ENCODE measurements at places on chromosomes 2 and 18.

- no peak for DNase-seq
These were observed 174.2 kb downstream of the WDR7 start for GRCh38 chr18:56825321-56825720.

GRCh38 chr2:74843433-74843832 is 9.5 kb downstream of the HK2 start:
- no peak for DNase-seq

GRCh38 chr2:72727356-72727755 is 98.5 kb downstream of the EXOC6B start:
- DNase-seq, result no peak

- DNase-seq, result no peak
These were observed 19.5 kb downstream of the CXCR4 start for GRCh38 chr2:136098441-136098840.

GRCh38 chr2:8607606-8608005 is 74.2 kb upstream of the ID2 start:
- DNase-seq, result no peak

GRCh38 chr2:197156771-197157170 is 153.8 kb downstream of the ANKRD44 start:
- DNase-seq, result no peak

- no peak for DNase-seq
These were observed 54.8 kb upstream of the CREB1 start for GRCh38 chr2:207474863-207475485.

- DNase-seq, result no peak
These were observed 3.2 kb upstream of the PUS10 start for GRCh38 chr2:61021228-61021660.

DNA sequence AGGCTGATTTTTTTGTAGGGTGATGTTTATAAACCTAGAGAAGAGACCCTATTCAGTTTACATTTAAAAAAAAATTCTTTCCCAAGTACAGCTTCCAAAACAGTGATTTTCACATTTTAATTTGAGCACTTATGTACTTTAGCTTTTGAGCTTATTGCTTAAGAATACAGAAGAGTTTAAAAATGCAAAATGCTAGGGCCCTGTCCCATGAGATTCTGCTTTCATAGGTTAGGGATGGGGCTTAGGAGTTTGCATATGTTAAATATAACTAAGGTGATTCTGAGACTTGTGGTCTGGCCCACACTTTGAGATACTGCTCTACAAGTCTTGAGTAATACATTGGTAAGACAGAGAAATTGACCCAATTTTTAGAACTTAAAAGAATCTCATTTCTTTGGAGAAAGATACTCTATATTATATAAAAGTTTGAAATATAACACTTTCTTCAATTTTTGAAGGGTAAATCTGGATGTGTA is 137.3 kb upstream of the CWC22 start:
- no peak for DNase-seq

DNA sequence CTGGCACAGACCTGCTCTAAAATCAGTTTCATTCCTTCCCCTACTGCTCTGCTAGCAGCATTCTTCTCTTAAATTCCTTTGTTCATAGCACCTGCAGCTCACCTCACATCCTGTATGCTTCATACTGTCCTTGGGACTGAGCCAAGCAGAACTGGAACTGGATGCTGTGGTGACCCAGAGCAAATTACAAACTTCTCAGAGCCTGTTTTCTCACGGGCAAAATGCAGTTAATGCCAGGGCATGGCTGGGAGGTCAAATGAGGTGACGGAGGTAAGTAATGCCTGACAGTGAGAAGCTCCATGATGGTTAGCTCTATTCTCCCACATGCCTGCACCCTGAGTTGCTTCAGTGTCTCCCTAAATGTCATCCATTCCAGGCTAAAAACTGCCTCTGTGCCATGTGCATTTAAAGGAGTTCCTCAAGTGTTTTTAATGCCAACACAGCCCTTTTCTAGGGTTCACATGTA is 29.7 kb downstream of the C2orf42 start:
- no peak for DNase-seq

DNA sequence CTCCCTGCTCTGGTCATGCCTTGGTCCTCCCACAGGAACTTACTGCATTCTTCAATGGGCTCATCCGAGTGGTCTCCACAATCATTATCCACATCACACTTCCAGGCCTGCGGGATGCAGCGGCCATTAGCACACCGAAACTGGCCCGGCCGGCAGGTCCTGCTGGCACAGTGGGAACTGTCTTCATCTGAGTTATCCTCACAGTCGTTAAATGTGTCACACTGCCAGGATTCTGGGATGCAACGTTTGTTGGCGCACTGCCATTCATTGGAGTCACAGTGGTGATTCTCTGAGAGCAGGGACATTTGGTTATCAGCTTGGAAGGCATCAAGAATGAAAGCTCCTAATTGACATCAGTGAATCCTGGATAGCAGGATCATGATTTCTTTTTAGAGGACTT is 104.5 kb downstream of the DHRS9 start:
- no peak for DNase-seq

DNA sequence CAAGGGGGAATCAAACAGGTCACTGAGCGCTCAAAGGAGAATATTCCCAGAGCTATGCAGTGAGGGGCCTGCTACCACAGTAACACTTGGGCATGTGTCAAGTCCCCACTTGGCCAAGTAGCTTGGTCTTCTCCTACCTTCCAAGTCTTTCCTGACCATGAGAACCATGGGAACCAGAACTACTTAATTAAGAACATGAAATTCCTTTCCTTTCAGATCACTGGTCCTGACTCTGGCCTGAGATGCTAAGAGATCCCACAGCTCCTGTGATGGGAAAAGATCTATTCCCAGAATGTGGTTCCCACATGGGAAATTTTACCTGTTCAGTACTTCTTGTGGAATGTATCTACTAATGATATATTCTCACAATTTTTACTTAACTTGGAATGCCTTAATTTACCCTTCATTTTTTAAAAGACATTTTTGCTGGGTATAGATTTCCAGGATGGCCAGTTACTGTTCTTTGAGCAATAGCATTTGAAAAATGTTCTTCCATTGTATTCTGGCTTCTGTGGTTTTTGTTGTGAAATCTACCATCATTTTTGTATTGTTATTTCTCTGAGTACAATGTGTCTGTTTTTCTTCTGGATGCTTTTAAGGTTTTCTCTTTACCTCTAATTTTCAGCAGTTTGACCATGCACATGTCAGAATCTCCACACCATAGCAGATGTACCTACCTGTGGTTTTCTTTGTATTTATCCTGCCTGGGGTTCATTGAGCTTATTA is 37.9 kb downstream of the KCNIP3 start:
- no peak for DNase-seq

- no peak for DNase-seq
These were observed 1654.2 kb upstream of the SLC39A10 start for GRCh38 chr2:194002699-194003368.

DNA sequence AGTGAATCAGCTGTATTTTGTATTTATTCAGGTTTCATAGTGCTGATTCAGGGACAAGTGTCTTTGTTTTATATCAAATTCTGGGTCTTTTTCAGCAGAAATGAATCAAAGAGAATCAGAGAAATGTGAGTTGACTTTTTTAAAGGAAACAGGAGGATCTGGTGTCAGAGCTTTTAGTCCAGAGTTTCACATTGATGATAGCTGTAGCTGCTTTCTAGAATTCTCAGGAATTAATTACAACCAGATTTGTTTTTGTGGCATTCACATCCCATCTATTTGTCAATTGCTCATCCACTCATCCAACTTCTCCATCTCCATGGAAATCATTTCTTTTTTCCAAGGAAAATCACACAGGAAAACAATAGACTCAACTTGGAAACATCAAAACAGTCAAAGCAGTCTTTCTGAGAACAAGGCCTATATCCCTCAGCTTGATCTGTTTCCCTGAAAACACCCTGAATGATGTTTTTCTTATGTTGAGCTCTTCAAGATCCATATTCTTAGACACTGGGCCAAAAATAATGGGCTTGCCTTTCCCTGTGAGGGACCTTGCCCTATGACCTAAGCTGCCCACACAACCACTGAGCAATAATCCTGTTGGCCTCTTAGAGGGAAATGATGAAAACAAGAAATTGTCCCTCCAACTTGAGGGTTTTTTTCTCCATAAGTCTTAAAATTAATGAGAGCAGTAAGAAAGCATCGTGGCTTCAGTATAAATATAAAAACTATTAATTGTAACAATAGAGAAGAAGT is 249.5 kb upstream of the FN1 start:
- DNase-seq, result no peak

DNA sequence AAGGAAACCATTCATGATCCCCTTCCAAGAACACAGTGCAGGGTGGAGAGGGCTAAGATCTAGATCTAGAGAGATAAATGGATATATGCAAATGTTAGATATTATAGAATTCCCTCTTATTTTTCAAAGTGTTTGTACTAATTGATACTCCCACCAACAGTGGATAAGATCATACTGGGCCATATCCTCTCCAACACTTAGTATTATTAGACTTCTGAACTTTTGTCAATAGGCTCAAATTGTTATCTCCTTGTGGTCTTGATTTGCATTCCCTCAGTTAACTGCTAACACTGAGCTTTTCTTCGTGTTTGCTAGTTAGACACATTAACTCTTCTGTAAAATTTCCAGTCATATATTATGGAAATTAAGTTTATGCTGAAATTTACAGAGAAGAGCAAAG is 56.5 kb upstream of the GRB14 start:
- DNase-seq, result no peak

DNA sequence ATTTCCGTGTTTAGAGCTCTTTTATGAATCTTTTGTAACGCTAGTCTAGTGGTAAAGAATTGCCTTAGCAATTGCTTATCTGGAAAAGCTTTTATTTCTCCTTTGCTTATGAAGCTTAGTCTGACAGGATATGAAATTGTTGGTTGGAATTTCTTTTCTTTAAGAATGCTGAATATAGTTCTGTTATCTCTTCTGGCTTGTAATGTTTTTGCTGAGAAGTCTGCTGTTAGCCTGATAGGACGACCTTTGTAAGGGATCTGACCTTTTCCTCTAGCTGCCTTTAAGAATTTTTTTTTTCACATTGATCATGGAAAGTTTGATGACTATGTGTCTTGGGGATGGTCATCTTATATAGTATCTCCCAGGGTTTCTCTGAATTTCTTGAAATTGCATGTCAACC is 101.1 kb downstream of the TRABD2A start:
- no peak for DNase-seq

DNA sequence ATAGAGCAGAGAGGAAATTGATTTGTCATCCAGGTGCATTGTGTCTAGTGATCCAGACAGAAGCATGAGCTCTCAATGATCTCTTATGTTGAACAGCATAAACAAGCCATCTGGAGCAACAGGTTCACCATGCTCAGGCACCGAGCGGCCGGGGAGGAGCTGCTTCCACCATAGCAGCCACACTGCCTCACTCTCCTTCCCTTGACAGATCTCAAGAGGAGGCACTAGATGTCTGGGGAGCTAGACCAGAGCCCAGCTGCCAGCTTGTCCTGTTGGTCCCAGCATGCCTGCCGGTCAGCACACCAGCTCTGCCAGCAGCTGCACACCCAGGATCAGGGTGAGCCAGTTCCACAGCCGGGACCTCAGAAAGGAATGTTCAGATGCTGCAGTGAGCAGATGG is 17.5 kb upstream of the LONRF2 start:
- DNase-seq, result no peak

- no peak for DNase-seq
These were observed 60.8 kb upstream of the DYNAP start for GRCh38 chr18:54530285-54530684.

GRCh38 chr18:49050452-49050851 is 99.7 kb upstream of the SMAD7 start:
- DNase-seq, result no peak

- DNase-seq, result no peak
These were observed 688.4 kb upstream of the PIK3C3 start for GRCh38 chr18:41266616-41267015.

- no peak for DNase-seq
These were observed 241.1 kb upstream of the VWC2L start for GRCh38 chr2:214169736-214170135.

DNA sequence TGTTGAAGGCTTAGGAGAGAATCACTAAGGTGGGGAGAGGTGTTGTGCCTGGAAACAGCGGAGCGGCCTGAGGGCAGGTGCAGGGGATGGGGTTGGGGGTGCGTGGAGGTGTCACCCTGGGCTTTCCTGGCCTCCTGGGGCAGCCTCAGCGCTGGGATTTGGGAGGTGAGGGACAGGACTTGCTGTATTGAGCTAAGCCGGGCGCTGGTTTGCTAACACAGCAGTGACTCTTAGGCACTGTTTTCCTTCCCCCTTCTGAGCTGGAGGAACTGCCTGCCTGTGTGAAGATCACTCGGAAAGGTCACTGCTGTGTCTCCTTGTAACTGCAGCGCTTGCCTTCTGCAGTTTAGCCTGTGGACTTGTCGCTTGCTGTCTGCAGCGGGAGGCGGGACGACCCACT is 21.2 kb downstream of the PRELID3A start:
- DNase-seq, result no peak

DNA sequence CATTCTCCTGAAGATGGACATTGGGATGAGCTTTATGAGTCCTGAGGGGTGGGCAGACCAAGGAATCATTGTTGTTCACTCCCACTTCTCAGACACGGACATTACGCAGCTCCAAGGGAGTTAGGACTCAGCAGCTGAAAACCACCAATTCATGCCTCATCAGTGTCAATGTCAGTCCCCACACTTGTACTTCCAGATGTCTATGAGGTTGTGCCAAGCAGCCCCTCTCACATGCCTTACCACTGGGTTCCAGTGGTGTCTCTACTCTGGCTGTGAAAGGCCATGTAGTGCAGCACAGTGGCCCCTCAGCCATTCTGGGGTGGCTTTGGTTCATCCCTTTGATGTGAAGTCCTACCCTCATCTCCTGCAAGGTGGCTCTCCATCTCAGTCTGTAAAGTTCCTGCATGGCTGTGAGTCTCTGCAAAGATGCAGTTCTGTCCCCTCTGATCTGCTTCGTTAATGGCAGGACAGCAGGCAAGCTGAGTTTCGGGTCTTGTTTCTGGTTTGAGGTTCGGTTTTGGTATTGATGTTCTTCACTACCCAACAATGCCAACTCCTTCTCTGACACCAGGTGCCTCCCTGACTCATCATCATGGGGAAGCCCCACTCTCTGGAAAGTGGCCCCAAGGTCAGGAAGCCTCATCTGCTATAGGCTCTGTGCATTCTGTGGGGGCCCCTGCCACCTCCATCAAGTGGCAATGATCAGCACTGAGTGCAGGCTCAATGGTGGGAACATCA is 14.0 kb upstream of the COL6A3 start:
- DNase-seq, result peak; percentile 57

GRCh38 chr2:181408861-181409260 is 48.3 kb upstream of the ITGA4 start:
- no peak for DNase-seq

GRCh38 chr2:233803994-233804393 is 25.9 kb downstream of the MROH2A start:
- no peak for DNase-seq

GRCh38 chr2:36294316-36294721 is 61.3 kb upstream of the CRIM1 start:
- DNase-seq, result no peak

GRCh38 chr2:237232166-237232565 is 146.5 kb downstream of the COPS8 start:
- no peak for DNase-seq

- no peak for DNase-seq
These were observed 117.0 kb upstream of the RIOK3 start for GRCh38 chr18:23336101-23336500.

- no peak for DNase-seq
These were observed 72.9 kb downstream of the ZBTB7C start for GRCh38 chr18:48336332-48336731.

- no peak for DNase-seq
These were observed 183.3 kb downstream of the UBE2E3 start for GRCh38 chr2:181163691-181164090.
